Right kidney (tissue), 9 donors: ENCODE measurements at places on chromosomes 7 and 10.

DNA sequence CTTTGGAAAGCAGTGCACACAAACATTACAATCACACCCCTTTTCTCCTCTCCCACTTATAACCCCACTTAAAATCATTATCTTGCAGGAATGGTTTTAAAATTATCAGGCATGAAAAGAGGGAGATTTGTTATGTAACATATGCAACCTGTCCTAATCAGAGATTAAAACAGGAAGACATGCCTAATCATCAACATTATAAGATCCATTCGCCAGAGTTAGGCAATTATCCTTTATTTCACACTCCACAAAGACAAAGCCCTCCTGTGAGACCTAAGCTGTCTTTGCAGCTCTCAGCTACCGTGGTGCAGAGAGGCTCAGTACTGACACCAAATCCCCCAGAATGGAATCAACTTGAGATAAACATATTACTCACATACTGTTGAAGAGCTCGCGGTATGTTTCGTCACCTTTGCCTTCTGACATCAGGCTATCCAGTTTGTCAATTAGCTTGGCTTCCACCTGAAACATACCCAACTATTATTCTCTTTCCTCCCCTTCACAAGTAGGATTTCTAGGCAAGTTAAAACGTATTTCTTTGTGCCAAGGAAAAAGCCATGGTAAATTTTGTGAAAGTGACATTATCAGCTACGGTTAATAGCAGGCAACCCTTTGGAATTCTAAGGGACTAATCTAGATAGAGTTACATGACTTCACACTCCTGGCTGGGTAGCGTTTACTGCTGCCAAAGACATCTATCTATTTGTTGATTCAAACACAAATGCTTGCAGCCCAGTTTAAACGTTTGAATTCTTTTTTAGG is 226.2 kb upstream of the IMMP2L start:
- no peak for DNase-seq

- no peak for DNase-seq
Observed at GRCh38 chr7:87413951-87414793, 61.3 kb downstream of the ABCB4 start.

DNA sequence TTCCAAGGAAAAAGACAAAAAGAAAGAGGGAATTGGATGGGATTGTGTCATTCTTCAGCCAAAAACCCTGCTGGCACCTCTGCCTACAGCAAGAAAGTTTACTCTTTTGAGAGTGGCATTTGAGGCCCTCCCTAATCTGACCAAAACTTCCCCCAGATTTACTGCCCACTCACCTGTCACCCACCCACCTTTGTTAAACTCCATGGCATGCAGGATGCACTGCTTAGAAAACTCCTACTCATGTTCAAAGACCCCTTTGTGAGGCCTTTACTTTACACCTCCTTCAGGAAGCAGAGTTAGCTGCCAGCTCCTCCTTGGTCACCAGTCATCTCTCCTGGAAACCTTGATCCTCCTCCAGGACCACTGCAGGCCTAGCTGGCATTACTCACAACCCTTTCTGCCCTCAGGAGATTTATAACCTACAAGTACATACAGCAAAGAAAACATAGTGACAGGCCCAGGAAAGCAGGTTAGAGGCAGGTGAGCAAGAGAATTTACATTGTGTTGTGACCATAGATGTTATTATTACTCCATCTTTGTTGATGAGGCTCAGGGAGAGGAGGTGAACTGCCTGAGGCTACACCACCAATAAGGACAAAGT is 10.3 kb upstream of the PLAC9 start:
- DNase-seq = no peak

- DNase-seq = peak; percentile 53
Observed at GRCh38 chr10:13272164-13272571, 27.7 kb downstream of the PHYH start.

GRCh38 chr10:51074238-51075028 is at the start of gene PRKG1:
Gene PRKG1, plus strand, starts transcription at chr10:51074487.
- DNase-seq = peak; percentile 90

GRCh38 chr7:86814661-86815379 is 171.1 kb downstream of the GRM3 start:
- DNase-seq = peak; percentile 6

DNA sequence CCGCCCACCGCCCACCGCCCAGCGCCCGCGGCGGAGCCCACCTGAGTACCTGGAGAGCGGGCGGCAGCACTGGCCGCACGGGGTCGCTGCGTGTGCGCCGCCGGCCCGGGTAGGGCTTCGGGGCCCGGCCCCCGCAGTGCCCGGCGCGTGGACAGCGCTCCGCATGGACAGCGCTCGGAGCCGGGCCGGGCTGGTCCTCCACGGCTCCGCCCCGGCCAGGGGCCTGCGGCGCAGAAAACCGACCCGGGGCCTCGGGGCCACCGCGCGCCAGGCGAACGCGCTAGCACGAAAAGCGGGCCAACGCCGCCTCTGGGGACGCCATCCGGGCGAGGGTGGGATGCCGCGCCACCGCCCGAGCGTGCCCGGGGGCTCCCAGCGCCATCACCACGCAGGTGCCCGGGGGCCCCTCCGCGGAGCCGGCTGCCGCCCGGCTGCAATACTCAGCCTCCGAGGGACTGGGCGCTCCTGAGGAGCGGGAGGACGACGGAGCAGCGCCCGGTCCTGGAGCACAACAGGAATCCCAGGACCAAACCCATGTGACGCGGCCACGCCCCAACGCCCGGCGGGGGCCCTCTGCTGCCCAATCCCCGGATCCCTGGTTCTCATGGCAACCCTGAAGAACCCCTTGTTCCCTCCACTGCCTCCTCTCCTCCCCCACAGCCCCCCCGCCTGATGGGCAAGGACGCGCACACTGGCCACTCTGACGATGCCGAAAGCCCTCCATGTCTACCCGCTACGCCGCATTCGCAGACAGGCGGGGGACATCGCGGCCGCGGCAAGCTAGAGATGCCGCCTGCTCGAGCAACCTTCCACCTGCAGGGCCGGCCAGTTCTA is at the start of gene GRB10:
Gene GRB10, minus strand, starts transcription at position 522 of the 834 bp plus-strand sequence. CDS start 50,574 bp downstream, outside the sequence.
- DNase-seq = peak; percentile 63

GRCh38 chr10:26857991-26858706 is 2.6 kb downstream of the ABI1 start:
- no peak for DNase-seq

DNA sequence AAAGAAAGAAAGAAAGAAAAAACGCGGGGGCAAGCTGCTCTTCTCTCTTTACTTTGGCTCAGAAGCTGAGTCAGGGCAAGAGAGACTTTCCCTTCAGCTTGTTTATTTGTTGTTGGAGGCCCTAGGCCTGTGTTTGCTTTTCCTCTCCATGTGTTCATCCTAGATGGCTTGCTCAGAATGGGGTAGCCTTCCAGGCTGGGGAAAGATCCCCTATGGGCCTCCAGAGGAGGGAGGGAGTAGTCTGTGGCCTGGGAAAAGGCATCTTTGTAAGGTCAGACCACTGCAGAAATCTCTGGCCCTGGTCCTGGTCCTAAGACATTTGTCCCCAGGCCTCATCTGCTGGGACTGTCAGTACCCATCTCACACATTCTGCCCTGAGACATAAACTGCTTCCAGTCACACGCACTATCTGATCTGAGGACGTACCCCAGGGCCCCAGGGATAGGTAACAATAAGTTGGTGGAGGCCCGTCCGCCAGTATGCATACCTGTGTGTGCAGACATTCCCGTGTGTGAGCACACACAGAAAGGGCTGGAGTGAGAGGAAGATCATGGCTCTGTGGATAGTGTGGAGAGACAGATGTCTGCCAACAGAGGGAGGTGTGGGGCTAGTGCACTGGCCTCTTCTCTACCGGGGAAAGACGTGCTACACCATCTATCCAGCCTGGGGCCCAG is 4.9 kb upstream of the SCD start:
- DNase-seq = peak; percentile 28

DNA sequence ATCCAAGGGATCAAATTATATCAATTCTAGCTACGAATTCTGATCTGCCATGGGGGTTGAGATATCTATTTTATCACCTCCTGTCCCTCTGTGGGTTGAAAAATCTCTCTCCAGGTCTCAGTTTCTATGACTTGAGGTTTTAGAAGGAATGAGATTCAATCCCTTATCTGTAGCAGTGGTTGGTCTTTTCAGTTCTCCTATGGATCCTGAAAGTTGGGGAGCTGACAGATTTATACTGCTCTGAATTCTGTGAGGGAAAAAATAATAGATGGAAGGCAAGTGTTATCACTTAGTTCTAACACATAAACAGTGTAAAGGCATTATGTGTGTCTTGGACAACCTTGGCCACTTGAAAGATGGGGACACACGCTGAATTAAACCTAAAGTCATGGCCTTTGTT is 15.8 kb upstream of the FBXW4 start:
- no peak for DNase-seq

DNA sequence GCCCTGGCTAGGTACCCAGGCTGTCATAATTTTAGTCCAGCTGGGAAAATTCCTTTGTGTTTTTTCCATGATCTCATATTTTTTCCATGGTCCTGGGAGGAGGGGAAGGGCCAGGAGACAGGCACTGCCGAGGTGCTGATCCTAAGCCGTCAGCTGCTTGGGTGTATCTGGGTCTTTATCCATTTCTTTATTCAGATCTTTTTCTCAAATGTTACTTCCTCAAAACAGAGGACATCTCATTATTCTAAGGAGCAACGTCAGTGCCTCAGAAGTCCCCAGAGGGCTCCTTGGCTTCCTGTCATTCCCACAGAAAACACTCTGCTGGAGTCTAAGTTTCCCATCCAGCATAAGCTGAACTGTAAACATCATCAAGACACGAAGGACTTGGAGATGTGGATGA is 2.8 kb upstream of the OR6V1 start:
- DNase-seq = no peak

DNA sequence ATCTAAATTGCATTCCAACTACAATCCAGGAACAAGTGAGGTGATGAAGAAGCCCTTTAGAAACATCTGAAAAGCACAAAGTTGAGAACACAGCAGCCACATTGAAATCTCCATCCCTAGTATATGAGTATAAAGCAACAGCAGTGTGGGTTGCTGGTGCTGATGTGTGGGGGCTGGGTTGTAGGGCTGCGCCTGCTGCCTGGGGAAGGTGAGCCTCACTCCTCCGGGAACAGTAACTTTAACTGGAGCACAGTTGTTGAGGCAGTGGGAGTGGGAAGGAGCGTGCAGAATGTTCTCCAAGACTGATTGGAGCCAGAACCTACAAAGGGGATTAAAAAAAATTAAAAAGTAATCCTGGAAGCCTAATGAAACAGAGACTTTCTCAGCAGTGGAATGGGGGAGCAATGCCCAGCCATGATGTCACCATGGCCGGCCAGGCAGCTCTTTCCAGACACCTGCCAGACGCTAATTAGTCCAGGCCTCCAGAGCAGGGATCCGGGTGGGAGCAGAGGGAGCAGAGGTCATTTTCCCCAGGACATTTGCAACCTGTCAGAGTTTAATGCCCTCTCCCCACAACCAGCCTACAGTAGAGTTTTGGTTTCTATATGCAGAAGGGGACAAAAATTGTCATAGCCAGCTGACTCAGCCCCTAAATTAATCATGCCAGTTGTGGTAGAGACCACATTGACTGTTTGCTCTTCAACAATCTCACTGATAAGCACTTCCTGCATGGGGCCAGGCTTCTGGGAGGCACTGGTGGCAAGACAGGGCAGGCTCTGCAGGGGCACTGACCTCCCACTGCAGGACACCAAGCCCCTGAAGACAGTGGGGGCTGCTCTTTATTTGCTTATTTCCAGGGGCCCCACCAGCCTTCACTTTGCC is 133.0 kb upstream of the ZNF32 start:
- no peak for DNase-seq

GRCh38 chr7:12573885-12574284 is 3.4 kb downstream of the SCIN start:
- DNase-seq = no peak

GRCh38 chr10:129505500-129506075 is 38.5 kb downstream of the MGMT start:
- DNase-seq = no peak

DNA sequence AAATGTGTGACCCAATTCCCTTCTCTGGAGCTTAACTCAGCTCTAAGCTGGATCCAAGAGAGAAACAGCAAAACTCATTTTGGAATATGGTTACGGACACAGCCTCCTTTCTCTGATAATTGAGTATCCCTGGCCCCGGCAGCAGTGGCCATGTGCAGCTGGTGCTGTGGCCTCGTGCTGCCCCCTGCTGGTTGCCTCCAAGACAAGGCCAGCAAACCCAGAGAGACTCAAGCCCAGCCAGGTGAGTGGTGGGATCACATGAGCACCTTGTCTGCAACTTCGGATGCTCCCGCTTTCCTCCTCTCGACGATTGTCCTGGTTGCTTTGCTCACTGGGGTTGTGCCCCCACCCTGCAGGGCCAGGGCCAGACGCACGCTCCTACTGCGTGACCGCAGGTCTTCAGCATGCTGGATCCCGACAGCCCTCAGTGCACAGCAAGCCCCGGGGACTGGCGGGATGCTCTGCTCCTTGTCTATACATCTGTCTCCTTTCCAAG is 19.4 kb downstream of the SFTPD start:
- DNase-seq = peak; percentile 70

DNA sequence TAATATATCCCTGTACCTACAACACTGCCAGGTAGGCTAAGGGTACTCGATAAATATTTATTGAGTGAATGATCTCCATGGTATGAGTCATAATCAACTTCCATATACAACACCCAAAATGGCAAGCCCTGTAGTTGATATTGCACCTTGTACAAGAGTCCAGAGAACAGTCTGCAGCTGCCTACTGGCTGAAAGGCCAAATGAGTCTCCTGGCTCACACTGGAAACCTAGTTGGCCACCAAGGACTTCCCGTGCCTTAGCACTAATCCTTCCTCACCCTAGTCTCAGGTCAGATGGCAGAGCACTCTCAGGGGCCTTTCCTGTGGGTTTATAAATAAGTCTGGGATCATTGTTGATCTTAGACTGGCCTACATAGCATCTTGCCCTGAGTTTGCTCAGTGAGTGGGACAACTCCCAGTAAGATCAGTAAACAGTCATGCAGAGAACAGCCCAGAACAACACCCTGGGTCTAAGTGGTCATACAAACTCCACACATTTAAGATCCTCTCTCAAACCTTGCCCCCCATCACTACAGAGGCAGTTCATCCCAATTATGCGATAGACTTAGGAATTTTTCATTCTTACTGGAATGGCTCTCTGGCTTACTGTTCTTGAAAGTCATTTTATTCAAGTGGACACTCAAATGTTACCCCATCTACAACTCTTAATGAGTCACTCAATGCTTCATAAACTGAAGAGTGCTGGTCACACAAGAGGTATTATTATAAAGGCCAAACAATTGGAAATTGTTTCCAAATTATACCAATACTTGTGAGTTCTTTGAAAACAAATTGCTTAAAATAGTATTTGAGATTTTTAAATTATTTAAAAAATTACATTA is 14.7 kb upstream of the SLC16A9 start:
- DNase-seq = no peak

- DNase-seq = no peak
Observed at GRCh38 chr7:41313171-41313570, 389.7 kb downstream of the INHBA start.
